ENCODE measurements at places on chromosomes 5 and 9. TPM values are rescaled to one million over a fixed set of nuclear protein-coding genes. Genes with fewer than 3 reads are reported as not detected.

- H3K36me3 ChIP-seq, result no peaks in the 10 kb centered on the region
- no peak overlapping the region for H3K4me3 ChIP-seq
- H3K27me3 ChIP-seq, result no peaks in the 10 kb centered on the region
- no peak for DNase-seq
- no peaks in the 10 kb centered on the region for H3K4me1 ChIP-seq
These were observed 206.6 kb downstream of the SPOCK1 start for GRCh38 chr5:137292461-137293027.

- H3K4me1 ChIP-seq, result peaks cover 23% of the 10 kb centered on the region
- no peak overlapping the region for H3K27ac ChIP-seq
- H3K27me3 ChIP-seq, result no peaks in the 10 kb centered on the region
- no peak overlapping the region for H3K4me3 ChIP-seq
These were observed 61.9 kb downstream of the EHMT1 start for GRCh38 chr9:137680444-137681358.

DNA sequence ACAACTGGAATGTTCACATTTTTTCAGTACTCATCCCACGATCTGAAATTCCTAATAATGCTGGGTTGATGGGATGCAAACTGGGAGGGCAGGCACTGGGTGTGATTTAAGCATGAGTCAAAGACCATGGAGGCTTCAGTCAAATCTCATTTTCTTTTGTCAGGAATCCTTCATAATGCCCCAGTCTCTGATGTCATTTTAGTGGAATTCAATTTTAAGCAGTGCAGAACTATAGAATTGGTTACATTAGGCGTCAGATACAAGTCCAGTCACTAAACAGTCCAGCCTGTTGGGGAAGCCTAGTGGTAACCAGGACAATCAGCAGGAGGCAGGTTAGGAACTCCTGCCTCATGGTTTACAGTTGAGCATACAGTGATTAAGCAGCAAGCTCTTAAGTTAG lies 41.0 kb upstream of the TMEM215 start:
- H3K4me1 ChIP-seq, result no peaks in the 10 kb centered on the region
- no peak for DNase-seq
- no peak overlapping the region for H3K27ac ChIP-seq
- no peaks in the 10 kb centered on the region for H3K27me3 ChIP-seq
- H3K36me3 ChIP-seq, result no peaks in the 10 kb centered on the region
- H3K4me3 ChIP-seq, result no peak overlapping the region

The IGFBPL1 gene
- 4.0 TPM for total RNA-seq

The STXBP1 gene
- 10.7 TPM for total RNA-seq
